ENCODE measurements at places on chromosomes 7 and 10.

DNA sequence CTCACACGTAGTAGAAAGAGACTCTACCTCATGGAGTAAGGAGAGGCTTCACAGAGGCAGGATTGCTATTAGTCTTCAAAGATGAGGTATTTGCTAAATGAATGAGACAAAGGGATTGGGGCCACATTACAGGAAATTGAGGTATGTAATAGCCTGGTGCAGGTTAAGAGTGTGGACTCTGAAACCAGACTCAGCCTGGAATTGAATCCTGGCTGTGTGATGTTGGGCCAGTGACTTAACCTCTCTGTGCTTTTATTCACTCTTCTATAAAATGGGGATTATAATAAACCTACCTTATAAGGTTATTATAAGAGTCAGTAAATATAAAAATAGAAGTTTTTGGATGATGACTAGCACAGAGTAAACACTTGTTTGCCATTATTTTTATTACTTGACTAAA lies 64.7 kb upstream of the ATRNL1 start:
- DNase-seq: no peak

DNA sequence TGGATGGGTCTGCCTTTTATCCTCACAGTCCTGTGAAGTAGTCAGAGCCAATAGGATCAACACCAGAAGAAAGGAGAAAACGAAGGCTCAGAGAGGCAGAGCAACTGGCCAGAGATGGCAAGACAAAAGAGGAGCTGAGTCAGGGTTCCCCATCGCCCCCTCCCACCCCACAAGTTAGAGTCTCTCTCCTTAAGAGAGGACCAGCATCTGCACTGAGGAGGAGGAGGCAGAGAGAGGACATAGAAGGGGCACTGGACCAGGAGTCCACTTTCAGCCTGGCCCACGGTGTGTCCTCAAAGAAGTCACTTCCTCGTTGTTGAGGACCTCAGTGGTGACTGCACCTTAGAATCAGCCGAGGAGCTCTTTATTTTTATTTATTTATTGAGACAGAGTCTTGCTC lies 11.6 kb downstream of the SPOCK2 start:
- no peak for DNase-seq

GRCh38 chr7:99719996-99720769 lies 14.8 kb downstream of the CYP3A7 start:
- DNase-seq: no peak

DNA sequence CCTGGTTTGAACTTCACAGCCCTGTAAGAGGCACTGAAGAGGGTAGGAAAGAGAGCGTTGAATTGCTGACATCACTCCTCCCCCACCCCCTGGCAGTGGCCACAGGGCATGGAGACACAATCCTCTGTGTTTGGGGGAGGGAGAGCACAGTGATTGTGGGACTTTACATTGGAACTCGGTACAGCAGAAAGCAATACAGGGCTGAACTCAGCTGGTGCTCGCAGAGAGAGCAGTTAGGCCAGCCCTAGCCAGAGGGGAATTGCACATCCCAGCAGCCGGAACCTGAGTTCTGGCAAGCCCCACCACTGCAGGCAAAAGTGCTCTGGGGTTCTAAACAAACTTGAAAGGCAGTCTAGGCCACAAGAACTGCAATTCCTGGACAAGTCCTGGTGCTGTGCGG lies 24.0 kb upstream of the CUL1 start:
- no peak for DNase-seq

- no peak for DNase-seq
These were observed 626 bp downstream of the PRPF18 start for GRCh38 chr10:13587391-13587790.

GRCh38 chr10:133453516-133454203 lies at the start of gene SCART1:
SCART1 (plus strand) TSS chr10:133453945; CDS start chr10:133453998, 53 bp downstream.
- no peak for DNase-seq

DNA sequence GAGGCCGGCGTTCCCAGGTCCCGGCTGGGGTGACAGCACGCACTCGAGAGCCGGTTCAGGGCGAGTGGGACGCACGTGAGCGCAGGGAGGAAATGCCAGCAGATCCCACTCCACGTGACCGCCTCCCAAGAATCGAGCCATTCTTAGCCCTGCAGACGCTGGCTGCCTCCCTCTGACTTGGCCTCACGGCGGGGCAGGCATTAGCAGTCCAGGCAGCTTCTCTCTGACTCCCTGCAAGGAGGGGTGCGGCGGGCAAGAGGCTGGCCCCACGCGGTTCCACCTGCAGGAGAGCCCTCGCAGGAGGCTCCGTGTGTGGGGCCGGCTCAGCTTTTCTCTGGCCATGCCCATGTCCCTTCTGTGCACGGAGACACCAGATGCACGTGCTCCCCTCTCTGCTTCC lies 10.1 kb downstream of the GPR146 start:
- DNase-seq: no peak

DNA sequence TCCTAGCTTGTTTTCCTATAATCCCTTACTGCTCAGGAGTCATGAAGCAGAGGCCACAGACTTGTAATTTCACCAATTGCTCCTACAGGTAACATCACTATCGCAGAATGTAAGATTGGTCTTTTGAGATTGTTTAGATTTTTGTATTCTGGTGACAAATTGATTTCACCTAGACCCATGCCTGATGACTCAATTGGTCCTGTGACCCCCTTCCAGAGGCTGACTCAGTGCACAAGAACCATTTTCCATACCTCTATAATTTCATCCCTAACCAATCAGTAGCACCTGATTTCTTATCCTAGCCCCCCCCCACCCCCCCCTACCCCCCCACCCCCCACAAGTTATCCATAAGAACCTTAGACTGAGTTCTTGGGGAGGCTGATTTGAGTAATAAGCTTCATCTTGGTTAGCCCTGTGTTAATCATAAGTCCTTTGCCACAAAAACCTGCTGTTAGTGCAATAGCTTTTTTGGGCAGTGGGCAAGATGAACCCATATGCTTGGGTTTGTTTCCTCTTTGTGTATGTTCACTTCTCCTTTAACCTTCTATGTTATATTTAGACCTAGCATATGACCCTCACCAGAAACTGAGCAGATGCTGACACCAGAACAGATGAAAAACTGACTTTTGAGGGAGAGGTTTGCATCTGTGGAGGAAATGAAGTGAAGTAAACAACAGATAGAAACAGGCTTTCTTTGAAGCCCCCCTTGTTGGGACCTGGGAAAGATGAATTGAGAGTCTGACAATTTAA lies 187.1 kb downstream of the KIF20B start:
- no peak for DNase-seq

DNA sequence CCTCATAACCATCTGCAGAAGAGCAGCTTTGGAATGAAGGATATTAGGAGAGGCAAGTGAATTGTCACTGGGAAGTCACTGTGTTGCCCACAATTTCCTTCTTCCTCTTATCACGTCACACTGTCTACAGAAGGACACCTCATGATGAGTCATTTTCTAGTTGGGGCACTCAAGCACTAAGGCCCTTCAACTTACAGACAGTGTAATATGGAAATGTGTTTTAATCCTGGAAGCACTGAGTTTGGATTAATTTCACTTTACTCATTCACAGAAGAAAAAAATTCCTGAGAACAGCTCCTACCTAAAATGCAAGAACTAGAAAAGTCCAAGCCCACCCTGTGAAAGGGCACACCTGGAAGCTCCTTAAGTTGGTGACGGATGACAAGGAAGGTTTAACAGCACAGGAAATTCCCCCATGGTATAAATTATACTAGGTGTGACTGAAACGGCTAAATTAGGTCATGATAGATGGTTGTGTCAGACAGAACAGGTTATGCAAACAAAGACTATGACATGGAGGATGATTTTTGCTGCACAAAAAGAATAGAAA lies 56.6 kb downstream of the PARD3 start:
- DNase-seq: no peak

GRCh38 chr10:118926903-118927302 lies 102.6 kb upstream of the NANOS1 start:
- DNase-seq: no peak

- no peak for DNase-seq
These were observed 159.8 kb downstream of the FOXP2 start for GRCh38 chr7:114574384-114574783.

DNA sequence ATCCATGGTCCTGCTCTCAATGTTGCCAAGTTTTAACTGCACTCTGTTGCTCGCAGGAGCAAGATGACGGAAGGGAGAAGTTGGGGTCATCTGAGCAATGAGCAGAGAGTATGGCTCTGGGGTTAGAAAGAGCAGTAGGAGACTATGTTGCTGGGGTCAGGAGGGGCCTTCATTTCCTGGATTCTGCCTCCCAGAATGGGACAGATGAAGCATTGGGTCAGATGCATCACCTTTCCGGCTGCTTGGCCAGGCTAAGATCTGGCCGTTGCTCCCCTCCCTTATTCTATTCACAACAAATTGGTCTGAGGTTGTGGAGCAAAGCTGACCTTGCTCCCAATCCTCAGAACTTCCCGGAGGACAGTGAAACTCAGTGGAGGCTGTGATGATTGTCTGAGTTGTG lies 22.4 kb downstream of the STMP1 start:
- DNase-seq: no peak

- no peak for DNase-seq
These were observed 149.8 kb downstream of the KLF6 start for GRCh38 chr10:3635211-3635671.

DNA sequence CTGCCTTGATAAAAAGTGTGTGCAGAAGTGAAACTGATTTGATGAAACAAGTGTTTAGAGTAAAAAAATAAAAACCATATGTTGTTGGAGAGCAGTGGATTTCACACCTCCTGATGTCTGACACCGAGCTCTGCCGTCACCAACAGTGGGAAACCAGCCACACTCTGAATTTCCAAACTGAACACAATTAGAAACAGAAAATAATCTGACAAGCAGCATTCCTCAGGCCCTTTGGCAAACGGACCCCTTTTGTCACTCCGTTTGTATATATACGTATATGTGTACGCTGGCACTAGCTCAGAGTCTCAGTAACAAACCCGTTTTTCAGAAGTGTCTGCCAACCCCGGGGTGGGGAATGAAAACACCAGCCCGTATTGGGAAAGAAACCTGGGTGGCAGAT lies 32.4 kb downstream of the TACC2 start:
- DNase-seq: no peak

- DNase-seq: no peak
These were observed at the start of gene CTNNA3 for GRCh38 chr10:67696029-67696428. CTNNA3 (minus strand) TSS chr10:67696195.

DNA sequence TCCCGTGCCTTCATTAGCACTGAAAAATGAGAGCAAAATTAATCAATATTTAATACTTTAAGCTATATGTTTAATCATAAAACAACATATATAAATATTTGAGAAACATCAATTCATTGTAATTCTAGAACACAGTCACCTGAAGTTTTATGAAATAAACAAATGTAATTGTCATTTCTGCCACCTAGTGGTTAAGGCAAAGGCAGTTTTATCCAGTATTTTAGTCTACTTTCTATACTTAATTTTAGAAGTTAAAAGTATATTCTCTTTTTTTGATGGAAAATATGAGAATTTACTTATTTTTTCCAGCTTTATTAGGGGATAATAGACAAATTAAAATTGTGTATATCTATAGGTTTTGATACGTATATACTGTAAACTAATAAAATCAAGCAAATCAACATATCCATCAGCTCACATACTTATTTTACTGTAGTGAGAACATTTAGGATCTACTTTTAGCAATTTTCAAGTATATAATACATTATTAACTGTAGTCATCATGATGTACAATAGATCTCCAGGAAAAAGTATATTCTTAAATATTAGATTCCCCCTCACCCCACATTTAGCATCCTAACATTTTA lies 16.9 kb downstream of the PCGF6 start:
- no peak for DNase-seq

GRCh38 chr10:773562-774161 lies 84.2 kb upstream of the DIP2C start:
- DNase-seq: no peak

- no peak for DNase-seq
These were observed 125.8 kb upstream of the PCBD1 start for GRCh38 chr10:71014021-71014805.

DNA sequence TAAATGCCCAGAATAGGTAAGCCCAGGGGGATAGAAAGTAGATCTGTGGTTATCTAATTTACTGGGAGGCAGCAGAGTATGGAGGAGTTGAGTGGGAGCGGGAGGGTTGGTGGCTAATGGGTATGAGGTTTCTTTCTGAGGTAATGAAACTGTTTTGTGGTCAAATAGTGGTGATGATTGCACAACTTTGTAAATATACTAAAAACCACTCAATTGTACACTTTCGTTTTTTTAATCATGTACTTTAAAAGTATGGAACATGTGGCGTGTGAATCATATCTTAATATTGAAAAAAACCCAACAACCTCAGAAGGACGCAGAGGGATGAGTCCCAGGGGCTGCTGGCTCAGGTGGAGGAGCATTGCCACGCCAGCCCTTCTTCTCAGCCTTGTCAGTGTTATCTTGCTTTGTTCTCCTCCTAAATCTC lies 118.1 kb downstream of the WDR11 start:
- no peak for DNase-seq

- DNase-seq: no peak
These were observed 21.2 kb downstream of the GLCCI1 start for GRCh38 chr7:7989616-7990440.

DNA sequence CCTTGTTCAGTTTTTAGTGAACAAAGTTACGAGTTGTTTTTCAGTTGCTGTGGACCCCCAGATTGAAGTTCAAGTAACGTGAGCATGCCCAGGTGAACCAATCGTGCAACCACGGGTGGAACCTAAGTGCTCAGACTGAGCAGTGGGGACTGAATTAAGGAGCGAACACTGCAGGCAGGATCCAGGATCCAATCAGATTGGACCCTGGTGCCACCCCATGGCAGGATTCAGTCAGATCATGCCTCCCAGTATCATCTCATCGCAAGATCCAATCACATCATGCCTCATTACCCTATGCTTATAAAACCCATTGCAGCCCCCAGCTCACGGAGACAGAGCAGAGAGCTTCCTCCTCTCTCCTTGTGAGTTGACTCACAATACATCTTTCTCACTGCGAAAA lies 80.9 kb downstream of the PFKFB3 start:
- DNase-seq: no peak

DNA sequence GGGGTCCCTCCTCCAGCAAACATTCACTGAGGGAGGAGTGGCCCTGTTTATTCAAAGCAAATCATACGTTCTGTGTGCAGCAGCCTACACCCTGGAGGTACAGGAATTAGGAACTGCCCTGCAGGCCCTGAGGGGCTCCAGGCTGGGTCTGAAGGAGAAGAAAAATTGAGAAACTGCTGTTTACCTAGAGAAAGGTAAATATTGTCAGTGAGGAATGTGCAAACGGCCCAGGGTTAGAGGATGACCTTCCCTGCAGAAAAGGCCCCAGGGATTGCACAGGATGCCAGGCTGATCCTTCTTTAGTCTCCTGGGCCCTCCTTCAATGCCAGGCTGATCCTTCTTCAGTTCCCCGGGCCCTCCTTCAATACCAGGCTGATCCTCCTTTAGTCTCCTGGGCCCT lies 5.7 kb downstream of the CALML5 start:
- no peak for DNase-seq

GRCh38 chr10:71648933-71649320 lies 70.7 kb downstream of the C10orf105 start:
- no peak for DNase-seq

Data from D721Med (cell line).